K562 (cell line): ENCODE measurements at places on chromosomes 5 and 9. TPM values are rescaled to one million over a fixed set of nuclear protein-coding genes. Genes with fewer than 3 reads are reported as not detected.

DNA sequence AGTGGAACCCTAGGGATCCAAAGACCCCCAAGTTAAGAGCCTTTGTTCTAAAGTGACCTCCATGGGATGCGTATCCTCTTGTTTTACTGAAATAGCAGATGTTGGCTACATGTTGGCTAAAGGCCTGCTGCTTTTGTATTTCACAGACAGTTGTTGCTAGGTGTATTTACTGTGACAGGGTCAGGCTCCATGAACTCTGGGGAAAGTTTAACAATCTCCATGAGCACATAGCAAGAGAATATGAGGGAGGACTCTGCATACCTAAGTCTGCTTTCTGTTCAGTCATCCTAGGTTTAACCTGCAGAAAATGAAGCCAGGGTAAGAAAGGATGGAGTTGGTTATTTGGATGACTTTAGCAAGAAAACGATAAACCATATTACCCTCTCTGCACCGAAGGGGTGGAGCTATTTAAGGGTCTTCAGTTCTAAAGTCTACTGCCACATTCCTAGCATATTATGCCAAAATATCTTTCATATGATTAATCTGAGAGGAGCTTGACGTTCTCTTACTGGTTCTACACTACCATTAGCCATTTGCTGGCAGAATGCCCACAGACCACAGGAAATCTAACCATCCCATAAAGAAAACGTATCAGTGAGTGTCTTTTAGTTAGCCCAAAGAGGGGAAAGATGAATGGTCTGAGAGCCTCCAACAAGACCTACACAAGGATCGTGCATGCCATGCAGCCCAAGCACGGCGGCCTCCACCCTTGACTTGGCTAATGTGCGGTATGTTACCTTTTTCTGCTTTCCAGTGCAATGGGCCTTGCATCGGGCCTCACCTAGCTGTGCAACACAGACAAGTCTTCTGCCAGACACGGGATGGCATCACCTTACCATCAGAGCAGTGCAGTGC lies 127.8 kb downstream of the SAXO1 start:
- no peaks in the 10 kb centered on the region; the same call in 1 of the 2 replicates for H3K4me1 ChIP-seq
- H3K27ac ChIP-seq: no peak overlapping the region
- no peak overlapping the region for H3K4me3 ChIP-seq
- H3K27me3 ChIP-seq: no peaks in the 10 kb centered on the region; the same call in 1 of the 2 replicates

DNA sequence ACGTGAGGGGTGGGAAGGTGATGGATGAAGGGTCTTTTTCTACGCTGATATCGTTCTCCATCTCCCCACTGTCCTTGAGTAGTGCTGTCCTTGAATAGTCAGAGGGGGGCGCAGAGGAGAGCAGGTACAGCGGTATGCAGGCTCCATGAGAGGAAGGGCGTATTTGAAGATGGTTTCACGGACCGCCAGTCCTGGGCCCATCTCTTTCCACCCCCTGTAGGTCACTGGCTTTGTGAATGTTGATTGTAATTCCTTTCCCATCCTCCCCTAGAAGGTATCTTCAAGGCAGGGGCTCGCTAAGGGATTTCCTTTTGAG lies 40.8 kb upstream of the DAB2IP start:
- no peaks in the 10 kb centered on the region for H3K4me1 ChIP-seq
- DNase-seq: no peak
- no peak overlapping the region for H3K4me3 ChIP-seq

GRCh38 chr9:112104901-112105300 lies 70.2 kb downstream of the SUSD1 start:
- no peak overlapping the region for H3K27ac ChIP-seq
- no peaks in the 10 kb centered on the region for H3K4me1 ChIP-seq
- DNase-seq: no peak

- H3K36me3 ChIP-seq: no peaks in the 10 kb centered on the region
- H3K4me1 ChIP-seq: no peaks in the 10 kb centered on the region
- H3K4me3 ChIP-seq: no peak overlapping the region
- H3K27me3 ChIP-seq: no peaks in the 10 kb centered on the region
- DNase-seq: no peak
Measured at GRCh38 chr9:121019273-121019672, 30.8 kb downstream of the C5 start.

DNA sequence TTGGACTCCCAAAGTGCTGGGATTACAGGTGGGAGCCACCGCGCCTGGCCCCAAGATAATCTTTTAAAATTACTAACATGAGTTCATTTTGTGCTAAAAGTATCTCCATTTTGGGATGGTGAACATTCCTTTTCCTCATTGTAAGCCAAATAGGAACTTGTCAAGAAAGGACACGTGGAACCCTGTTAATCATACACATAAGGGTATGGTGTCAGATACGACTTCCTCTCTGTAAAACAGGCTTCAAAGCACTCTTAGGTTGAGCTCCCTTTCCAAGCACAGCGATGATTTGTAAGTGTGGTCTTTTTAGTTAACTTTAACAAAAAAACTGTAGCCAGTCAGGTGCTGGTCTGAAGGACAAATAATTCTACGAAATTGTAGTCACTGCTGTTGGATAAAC lies 132.7 kb downstream of the UNC13B start:
- H3K4me1 ChIP-seq: no peaks in the 10 kb centered on the region
- no peaks in the 10 kb centered on the region for H3K27me3 ChIP-seq
- no peak for DNase-seq
- H3K27ac ChIP-seq: no peak overlapping the region
- no peak overlapping the region for H3K4me3 ChIP-seq

GRCh38 chr9:70893580-70894122 lies 227.8 kb downstream of the TRPM3 start:
- no peaks in the 10 kb centered on the region for H3K4me1 ChIP-seq
- H3K4me3 ChIP-seq: no peak overlapping the region
- H3K27me3 ChIP-seq: no peaks in the 10 kb centered on the region
- H3K27ac ChIP-seq: no peak overlapping the region
- H3K36me3 ChIP-seq: no peaks in the 10 kb centered on the region

GRCh38 chr5:159241946-159242552 lies 21.0 kb upstream of the UBLCP1 start:
- no peak overlapping the region for H3K27ac ChIP-seq
- H3K4me1 ChIP-seq: peaks cover 9% of the 10 kb centered on the region
- no peaks in the 10 kb centered on the region for H3K36me3 ChIP-seq
- DNase-seq: no peak

DNA sequence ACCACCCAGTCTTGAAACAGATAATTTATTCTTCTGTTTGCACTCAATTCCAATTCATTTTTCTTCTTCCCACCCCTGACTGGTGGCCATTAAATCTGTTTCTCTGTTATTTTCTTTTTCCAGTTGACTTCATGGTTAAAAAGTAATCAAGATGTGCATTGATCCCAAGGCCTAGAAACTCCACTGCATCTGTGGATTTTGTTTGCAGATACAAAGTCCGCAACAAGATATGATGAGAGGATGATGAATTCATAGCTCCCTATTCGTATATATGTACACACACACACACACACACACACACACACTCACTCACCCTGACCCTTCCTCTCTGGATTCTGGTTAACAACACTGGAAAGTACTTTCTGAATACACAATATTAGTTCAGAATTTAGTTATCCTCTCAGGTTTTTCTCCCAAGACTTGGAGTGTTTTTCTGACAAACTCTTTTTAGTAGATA lies 52.4 kb downstream of the CD180 start:
- no peak overlapping the region for H3K27ac ChIP-seq
- peaks cover 6% of the 10 kb centered on the region; the same call in 2 of the 3 replicates for H3K4me1 ChIP-seq
- peaks cover 31% of the 10 kb centered on the region; the same call in 2 of the 3 replicates for H3K36me3 ChIP-seq
- no peaks in the 10 kb centered on the region for H3K27me3 ChIP-seq
- H3K4me3 ChIP-seq: no peak overlapping the region

DNA sequence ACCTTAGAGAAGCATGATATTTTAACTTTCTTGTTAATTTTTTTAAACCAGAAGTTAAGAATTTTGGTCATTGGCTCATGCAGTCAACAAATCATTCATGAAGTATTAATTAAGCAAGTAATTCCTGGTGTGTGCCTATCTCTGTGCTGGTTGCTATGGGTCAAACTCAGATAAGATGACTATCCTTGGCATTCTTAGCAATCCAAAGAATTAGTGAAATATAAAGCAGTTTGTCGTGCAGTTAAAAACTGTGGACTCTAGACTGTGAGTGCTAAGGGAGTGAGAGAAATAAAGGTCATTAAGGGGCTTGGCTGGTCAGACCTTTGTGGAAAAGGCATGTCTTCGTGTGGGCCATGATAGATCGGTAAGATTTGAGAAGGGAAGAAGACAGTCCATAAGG lies 4.8 kb downstream of the CYFIP2 start:
- no peaks in the 10 kb centered on the region for H3K36me3 ChIP-seq
- peaks cover 17% of the 10 kb centered on the region; the same call in 2 of the 3 replicates for H3K4me1 ChIP-seq
- no peak overlapping the region for H3K4me3 ChIP-seq
- no peak for DNase-seq
- peaks cover 22% of the 10 kb centered on the region for H3K27me3 ChIP-seq

- no peak overlapping the region for H3K4me3 ChIP-seq
- H3K27ac ChIP-seq: no peak overlapping the region
- no peak for DNase-seq
Measured at GRCh38 chr9:5354184-5354583, 14.5 kb upstream of the RLN1 start.

DNA sequence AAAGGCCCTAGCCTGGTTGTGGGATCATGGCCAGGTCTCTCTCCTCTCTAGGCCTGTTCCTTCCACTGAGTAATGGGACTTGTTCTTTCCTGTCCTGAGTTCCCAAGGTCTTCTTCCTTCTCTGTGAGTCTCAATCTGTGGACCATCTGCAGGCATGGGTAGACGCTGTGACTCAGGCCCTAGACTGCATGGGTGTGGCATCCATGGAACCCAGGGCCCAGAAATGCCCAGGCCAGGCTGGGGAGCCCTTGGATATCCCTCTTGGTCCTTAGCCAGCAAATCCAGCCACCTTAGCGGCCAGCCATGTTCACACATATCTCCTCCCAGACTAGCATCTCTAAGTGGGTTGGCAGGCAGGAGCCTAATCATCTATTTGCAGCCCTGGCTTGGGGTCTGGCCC lies 2.3 kb upstream of the ACSL6 start:
- DNase-seq: no peak
- H3K4me1 ChIP-seq: peaks cover 14% of the 10 kb centered on the region
- H3K4me3 ChIP-seq: no peak overlapping the region
- H3K27ac ChIP-seq: no peak overlapping the region
- peaks cover 13% of the 10 kb centered on the region; the same call in 2 of the 3 replicates for H3K27me3 ChIP-seq

GRCh38 chr9:132175431-132175830 lies 13.6 kb downstream of the NTNG2 start:
- no peak for DNase-seq
- H3K4me1 ChIP-seq: no peaks in the 10 kb centered on the region
- no peak overlapping the region for H3K27ac ChIP-seq

DNA sequence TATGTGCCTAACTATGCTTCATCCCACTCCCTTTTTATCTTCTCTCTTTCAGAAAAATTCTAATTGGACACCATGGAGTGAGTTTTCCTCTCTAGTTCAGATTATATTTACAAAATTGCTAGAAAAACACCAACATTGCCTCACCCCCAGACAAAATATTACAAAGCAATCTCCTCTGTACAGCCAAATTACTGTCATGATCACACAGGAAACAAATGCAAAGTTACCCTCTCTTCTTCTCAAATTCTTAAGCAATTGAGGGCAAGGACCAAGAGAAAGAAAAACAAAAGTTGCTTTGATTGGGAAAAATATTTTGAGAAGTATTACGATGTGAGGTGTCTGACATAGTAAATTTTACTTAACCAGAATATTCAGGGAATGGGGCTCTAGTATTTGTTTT lies 30.8 kb upstream of the ABCA1 start:
- no peak overlapping the region for H3K4me3 ChIP-seq
- no peaks in the 10 kb centered on the region for H3K4me1 ChIP-seq
- no peaks in the 10 kb centered on the region for H3K36me3 ChIP-seq
- H3K27ac ChIP-seq: no peak overlapping the region

- H3K4me1 ChIP-seq: no peaks in the 10 kb centered on the region
- H3K4me3 ChIP-seq: no peak overlapping the region
- H3K27ac ChIP-seq: no peak overlapping the region
- H3K36me3 ChIP-seq: no peaks in the 10 kb centered on the region
- DNase-seq: no peak
- H3K27me3 ChIP-seq: no peaks in the 10 kb centered on the region
Measured at GRCh38 chr9:109585796-109586195, 87.7 kb upstream of the PTPN3 start.

DNA sequence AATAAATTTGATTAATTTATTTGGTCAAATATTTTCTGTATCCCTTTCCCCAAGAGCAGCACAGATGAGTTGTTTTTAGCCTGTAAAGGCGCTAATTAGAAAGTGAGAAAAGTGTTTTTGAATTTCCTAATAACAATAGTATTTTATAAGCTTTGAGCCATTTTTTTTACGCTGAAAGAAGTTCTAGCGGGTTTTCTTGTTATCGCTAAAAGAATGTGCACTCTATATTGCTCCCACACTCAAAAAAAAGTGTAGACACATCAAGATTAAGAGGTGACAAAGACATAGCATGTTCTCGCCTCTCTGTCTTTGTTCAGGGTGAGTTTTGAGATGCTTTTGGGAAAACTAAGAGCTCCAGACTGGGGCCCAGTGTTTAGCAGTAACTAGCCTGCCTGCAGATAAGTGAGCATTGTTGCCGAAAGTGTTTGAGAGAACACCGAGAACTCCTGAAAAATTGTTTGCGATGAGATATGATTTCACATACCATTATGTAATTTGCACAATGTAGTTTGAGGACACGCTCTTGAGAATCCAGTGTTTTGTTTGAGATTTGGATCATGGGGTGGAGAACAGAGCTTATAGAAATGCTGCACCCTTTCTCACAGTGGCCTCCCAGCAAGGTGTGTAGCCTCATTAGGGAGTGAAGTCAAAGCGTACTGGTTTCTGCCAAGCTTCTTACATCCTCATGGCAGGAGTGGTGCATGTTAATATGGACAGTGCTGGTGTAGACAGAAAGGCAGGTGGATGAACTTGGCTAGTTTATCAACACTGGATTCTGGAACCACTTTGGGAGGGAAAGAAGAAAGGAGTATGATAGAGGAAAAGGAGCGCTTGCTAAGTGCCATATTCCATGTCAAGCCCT lies 1.5 kb downstream of the F2R start:
- DNase-seq: peak; percentile 30
- peaks cover 18% of the 10 kb centered on the region for H3K4me1 ChIP-seq

Gene POU5F2
- 0.01 and 0.04 TPM in 2 replicates for polyA plus RNA-seq

Gene CCDC192
- polyA plus RNA-seq: 0.45 TPM in 1 of 2 replicates, not detected in the other

Gene CDH9
- not detected in 2 replicates for polyA plus RNA-seq

Gene SLC25A48
- 0.24 and 0.27 TPM in 2 replicates for polyA plus RNA-seq

Gene TAF1L
- polyA plus RNA-seq: 0.01 and 0.05 TPM in 2 replicates

Gene SLIT3
- not detected in 2 replicates for polyA plus RNA-seq

Gene S1PR3
- 0.36 and 0.85 TPM in 2 replicates for polyA plus RNA-seq

Gene HSPB3
- polyA plus RNA-seq: 4.1 and 6.9 TPM in 2 replicates

Gene FCN1
- polyA plus RNA-seq: not detected in 2 replicates

Gene FBLL1
- not detected in 2 replicates for polyA plus RNA-seq

Gene ZNF883
- 2.8 and 3.1 TPM in 2 replicates for polyA plus RNA-seq

Gene RELL2
- 33.8 and 36.0 TPM in 2 replicates for polyA plus RNA-seq

Gene SPINK13
- polyA plus RNA-seq: not detected in 2 replicates

Gene MYOT
- not detected in 2 replicates for polyA plus RNA-seq

Gene MELK
- polyA plus RNA-seq: 38.1 and 41.5 TPM in 2 replicates
